ENCODE measurements at places on chromosomes 1 and 21. TPM values are rescaled to one million over a fixed set of nuclear protein-coding genes. Genes with fewer than 3 reads are reported as not detected.

Gene ABCG1
- total RNA-seq: 0.43 TPM

Gene SSU72
- total RNA-seq: 68.6 TPM

Gene RNU1-1
- total RNA-seq: under 0.01 TPM

Gene TCHHL1
- not detected for total RNA-seq

Gene C1orf35
- total RNA-seq: 5.8 TPM

Gene TBX19
- total RNA-seq: 0.86 TPM

Data from fibroblast of villous mesenchyme (primary cell).